ENCODE measurements at places on chromosomes 4 and X.
A peak's percentile ranks its signal among the peaks of the same experiment; 100 is the strongest.

- DNase-seq, result no peak
These were observed 267.3 kb downstream of the BCOR start for GRCh38 chrX:39830414-39830813.

DNA sequence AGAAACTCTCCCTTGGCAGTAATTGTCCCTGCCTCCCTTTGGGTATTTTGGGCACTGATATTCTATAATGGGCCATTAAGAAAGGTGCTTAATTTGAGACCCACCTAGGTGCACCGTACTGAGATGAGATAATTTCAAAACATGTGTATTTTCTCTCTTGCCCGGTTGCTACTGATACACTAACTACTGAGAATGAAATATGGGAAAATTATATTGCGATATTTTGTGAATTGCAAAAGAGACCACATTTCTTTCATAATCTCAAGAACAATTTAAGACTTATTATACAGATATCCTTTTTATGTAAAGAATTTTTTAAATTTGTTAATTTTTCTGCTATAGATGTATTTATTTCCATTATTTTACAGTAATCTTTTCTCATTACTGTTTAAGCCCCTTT, 284.9 kb downstream of the ADGRL3 start:
- DNase-seq, result no peak

DNA sequence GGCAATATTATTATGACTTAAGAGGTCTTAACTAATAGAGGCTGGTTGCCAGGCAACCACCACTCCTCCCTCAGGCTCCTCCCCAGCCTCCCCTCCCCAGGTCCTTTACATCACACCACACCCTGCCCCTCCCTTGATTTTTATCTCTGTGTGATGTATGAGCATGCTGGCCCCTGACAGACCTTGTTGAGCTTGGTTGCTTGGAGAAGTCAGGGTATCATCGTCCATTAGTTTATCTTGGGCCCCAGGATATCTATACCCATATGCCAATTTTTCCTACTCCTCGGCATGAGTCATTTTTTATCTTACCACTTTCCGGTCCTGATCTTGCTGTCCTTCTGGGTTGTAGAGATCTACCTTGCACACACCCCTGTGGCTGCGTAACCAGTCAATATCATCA, 2.5 kb downstream of the AKAP4 start:
- no peak for DNase-seq

GRCh38 chr4:78568640-78569305, 17.2 kb downstream of the ANXA3 start:
- no peak for DNase-seq

DNA sequence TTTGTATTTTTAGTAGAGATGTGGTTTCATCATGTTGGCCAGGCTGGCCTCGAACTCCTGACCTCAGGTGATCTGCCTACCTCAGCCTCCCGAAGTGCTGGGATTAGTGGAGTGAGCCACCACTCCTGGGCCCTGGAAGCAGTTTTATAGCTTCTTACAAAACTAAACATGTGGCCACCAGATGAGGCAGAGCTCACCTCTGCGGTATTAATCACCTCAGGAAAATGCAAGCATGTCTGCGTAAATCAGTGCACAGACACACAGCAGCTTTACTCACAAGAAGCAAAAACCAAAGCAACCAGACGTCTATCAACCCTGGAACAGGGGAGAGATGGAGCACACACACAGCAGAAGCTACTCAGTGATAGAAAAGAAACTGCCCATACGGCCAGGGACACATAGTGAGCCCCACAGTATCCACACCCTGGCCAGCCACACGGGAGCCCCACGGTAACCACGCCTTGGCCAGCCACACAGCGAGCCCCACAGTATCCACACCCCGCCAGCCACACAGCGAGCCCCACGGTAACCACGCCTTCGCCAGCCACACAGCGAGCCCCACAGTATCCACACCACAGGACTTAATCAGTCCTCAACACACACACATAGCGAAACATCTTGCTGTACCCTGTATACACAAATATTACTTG, 30.2 kb downstream of the PPP2R3B start:
- DNase-seq, result no peak

DNA sequence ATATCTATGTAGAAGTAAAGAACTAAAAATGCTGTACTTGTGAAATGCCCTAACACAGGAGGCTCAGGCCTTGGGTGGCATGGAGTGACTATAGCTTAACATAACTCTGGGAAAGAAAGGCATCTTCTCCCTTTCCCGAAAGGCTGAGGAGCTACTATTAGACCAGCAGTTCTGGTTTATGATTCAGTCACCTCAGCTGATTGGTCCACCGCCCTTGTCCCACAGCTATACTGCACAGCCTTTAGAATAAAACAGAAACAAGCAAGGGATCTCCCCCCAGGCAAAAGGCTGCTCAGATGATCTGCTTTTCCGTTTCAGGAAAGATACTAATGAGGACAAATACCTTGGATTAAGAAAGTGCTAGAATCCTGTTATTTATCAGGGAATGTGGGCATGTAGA, 171.3 kb downstream of the SNCA start:
- no peak for DNase-seq

GRCh38 chrX:151488677-151489076, 74.8 kb upstream of the PASD1 start:
- DNase-seq, result no peak

DNA sequence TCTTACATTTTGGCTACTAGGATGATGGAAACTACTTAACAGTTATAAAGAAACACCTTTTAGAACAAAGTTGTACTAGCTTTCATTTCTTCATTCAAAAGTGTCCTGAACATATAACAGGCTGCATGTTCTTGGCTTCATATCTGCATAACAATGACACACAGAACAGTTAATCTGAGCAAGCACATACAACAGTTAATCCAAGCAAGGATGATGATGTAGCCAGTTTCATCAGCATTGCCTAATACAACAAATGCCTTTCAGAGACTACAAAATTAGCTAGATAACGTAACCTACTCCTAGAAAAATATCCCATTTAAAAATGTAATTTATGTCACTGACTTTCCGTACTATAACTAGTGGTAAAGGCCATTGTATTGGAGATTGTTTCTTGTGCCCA, 182.1 kb downstream of the SCFD2 start:
- no peak for DNase-seq

- DNase-seq, result no peak
These were observed 18.9 kb upstream of the GPR101 start for GRCh38 chrX:137052643-137053235.

- DNase-seq, result no peak
These were observed 249.4 kb downstream of the HNRNPD start for GRCh38 chr4:82124365-82124764.

DNA sequence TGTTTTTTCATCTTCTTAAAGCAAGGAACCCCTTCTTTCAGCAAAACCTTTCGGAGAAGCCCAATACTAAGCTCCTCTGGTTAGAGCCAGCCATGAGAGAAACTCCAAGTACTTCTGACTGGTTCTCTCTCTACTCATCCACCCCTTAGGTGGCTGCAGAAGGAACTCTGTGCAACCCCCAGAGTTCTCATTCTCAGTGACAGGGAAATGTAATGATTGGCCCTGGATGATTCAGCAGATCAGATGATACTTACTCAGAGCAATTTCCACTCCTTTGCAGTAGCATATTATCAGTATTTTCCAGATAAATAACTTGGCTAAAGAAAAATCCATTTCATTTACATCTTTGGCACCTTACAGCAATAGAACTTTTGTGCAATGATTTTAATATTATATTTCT, 3.2 kb downstream of the SPP1 start:
- no peak for DNase-seq

- DNase-seq, result peak; percentile 87
These were observed at the start of the genes NDUFB11 and RBM10 for GRCh38 chrX:47144626-47145394. NDUFB11 (minus strand) TSS chrX:47144702; CDS start chrX:47144679, 23 bp downstream. RBM10 (plus strand) TSS chrX:47145221; CDS start chrX:47147482, 2,261 bp downstream.

DNA sequence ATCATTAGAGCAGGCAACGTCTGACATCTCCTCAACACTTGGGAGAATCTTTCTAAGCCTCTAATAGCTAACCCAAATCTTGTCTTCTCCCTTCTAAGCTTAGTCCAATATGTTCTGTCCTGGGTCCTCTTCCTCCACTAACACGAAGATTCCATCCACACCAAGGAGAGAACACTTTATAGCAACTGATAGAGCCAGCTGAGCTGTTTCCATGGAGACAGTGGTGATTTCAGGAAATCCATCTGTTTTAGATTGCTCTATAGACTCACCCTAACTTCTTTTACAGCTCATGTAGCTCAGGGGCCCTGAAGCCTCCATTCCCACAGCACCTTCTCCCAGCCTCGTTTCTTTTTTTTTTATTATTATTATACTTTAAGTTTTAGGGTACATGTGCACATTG, 37.4 kb downstream of the SCD5 start:
- no peak for DNase-seq

GRCh38 chr4:73883306-73883705, 14.1 kb downstream of the CXCL1 start:
- no peak for DNase-seq

DNA sequence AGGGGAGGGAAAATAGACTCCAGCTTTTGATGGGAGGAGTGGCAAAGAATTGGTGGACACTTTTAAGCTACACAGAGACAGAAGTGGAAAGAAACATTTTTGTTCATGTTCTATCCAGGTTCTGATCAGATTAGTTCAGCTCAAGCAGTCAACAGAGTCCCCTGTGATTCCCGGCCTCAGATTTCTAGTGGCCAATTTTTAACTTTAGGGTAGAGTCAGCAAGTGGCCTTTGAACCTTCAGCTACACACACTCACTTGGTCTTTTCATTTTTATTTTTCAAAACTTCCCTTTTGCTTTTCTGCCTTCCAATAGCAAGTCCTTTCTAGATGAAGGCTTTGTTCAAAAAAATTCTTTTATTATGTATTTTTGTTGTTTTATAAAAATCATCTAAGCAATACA, 169.2 kb upstream of the RPS6KA3 start:
- no peak for DNase-seq

GRCh38 chrX:155871934-155872333, 9.2 kb upstream of the VAMP7 start:
- no peak for DNase-seq

GRCh38 chr4:18938343-18939099, 917.0 kb upstream of the LCORL start:
- DNase-seq, result no peak
